ENCODE measurements at places on chromosomes 7 and 10.

DNA sequence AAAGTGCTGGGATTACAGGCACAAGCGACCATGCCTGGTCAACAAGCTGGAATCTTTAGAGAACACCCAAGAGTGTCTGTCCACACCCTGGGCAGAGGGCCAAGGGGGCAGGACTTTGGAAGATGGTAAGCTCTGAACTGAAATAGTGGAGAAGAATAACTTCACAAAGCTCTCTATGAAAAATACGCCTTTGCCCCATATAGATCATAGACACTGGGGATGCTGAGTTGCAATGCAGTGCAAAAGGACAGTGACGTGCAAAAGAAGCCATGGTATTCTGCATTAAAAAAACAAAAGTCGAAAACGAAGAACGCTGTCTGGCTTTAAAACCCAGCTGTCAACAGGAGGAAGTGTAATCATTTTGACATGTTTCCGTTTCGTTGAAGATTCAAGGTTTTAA, 353.6 kb downstream of the CALN1 start:
- no peaks in the 10 kb centered on the region for H3K36me3 ChIP-seq
- no peaks in the 10 kb centered on the region for H3K4me1 ChIP-seq
- H3K27me3 ChIP-seq, result no peaks in the 10 kb centered on the region
- H3K27ac ChIP-seq, result no peak overlapping the region
- no peak overlapping the region for H3K4me3 ChIP-seq
- DNase-seq, result no peak

GRCh38 chr10:125002047-125002422, 60.1 kb downstream of the ZRANB1 start:
- H3K27me3 ChIP-seq, result no peaks in the 10 kb centered on the region
- H3K36me3 ChIP-seq, result peaks cover 48% of the 10 kb centered on the region
- H3K4me1 ChIP-seq, result peaks cover 91% of the 10 kb centered on the region

DNA sequence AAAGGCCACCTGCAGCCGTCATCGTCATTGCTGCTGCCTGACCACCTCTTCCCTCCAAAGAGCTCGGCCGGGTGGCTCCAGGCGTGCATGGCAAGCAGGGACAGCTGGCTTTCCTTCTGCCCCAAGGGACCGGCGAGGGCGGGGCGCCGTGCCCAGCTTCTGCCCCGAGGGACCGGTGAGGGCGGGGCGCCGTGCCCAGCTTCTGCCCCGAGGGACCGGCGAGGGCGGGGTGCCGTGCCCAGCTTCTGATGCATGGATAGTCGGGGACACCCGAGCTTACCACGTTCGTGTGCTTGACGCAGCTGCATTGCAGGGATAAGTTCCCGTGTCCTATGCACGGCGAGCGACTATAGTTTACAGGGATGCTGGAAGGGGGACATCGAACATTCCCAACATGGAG, 27.0 kb downstream of the CFAP46 start:
- H3K36me3 ChIP-seq, result no peaks in the 10 kb centered on the region
- H3K4me1 ChIP-seq, result no peaks in the 10 kb centered on the region
- DNase-seq, result no peak

GRCh38 chr10:81838950-81839349, 36.0 kb upstream of the NRG3 start:
- no peak overlapping the region for H3K4me3 ChIP-seq
- H3K36me3 ChIP-seq, result no peaks in the 10 kb centered on the region
- H3K27ac ChIP-seq, result no peak overlapping the region
- no peaks in the 10 kb centered on the region for H3K27me3 ChIP-seq

DNA sequence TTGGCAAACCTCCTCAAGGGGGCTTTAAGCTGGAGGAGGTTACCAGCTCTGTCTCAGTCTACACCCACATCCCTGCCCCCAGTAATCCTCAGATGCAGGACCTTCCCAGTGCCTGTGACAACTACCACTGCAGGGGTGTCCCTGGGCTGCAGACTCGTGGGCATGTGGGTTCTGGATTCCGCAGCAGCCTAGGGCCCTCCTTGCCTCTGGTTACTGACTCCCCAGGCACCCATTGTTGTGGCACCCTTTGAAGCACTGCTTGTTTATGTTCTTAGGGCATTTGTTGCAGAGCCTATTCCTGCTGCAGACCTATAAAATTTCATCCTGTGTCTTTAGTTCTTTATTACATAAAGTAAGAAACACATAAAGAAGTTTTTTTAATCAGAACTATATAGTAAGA, 51.1 kb upstream of the GJD4 start:
- H3K27me3 ChIP-seq, result no peaks in the 10 kb centered on the region
- no peaks in the 10 kb centered on the region for H3K4me1 ChIP-seq
- no peak overlapping the region for H3K4me3 ChIP-seq
- peaks cover 30% of the 10 kb centered on the region for H3K36me3 ChIP-seq
- no peak overlapping the region for H3K27ac ChIP-seq

DNA sequence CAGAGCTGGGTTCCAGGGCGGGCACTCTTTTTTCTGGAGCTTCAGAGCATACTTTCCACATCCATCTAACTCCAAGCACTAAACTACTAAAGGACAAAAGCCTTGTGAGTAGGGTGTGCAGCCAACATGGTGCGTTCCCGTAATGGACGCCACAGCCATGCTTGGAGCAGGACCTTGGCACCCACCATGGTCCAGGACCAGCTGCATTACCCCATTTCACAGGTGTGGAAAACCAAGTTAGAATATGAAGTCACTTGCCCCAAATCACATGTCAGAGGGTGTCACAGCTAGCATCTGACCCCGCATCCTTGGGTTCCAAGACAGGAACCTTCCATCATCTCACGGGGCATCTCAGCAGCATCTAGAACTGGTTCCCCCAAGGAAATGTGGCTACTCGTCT, 112.4 kb downstream of the SMURF1 start:
- peaks cover 80% of the 10 kb centered on the region for H3K36me3 ChIP-seq
- H3K4me3 ChIP-seq, result no peak overlapping the region
- H3K4me1 ChIP-seq, result peaks cover 79% of the 10 kb centered on the region

GRCh38 chr7:150569245-150569955, 2.2 kb downstream of the GIMAP4 start:
- no peak for DNase-seq
- no peak overlapping the region for H3K27ac ChIP-seq
- H3K4me1 ChIP-seq, result no peaks in the 10 kb centered on the region
- no peak overlapping the region for H3K4me3 ChIP-seq

DNA sequence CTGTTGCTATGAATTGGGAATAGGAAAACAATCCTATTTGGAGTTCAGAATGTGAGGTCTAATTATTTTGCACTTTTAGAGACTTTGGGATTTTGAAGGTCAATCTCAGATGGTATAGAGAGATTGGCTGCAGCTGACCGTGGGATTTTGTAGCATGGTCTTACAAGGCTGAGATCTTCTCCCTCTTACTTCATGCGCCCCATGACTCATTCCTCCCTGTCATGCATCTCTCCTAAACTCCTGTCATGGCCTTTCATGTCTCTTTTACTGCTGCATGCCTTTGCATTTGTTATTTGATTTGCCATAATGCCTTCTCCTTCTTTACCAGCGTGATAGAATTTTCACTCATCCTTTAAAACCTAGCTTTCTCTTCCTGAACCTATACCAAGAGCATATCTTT, 133.1 kb downstream of the BBS9 start:
- no peak overlapping the region for H3K4me3 ChIP-seq
- no peaks in the 10 kb centered on the region for H3K4me1 ChIP-seq
- no peaks in the 10 kb centered on the region for H3K36me3 ChIP-seq

DNA sequence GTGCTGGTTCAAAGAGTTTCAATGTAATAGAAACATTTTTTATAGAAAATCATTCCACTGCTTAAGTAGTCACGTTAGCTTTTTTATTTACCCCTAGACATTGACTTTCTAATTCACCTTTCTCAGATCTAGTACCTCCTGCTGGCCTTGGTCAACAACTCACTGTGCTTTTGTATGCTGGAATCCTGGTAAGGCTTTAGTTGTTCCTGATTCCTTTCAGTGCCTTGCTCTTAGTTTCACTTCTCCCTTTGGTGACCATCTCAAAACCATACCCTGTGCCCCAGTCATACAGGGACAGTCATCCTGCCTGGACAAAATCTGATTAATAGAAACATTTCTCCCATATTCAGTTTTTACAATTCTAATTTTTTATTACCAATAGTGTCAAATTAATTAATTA, 130.2 kb downstream of the GPR37 start:
- no peak for DNase-seq
- no peaks in the 10 kb centered on the region for H3K27me3 ChIP-seq
- H3K27ac ChIP-seq, result no peak overlapping the region
- no peaks in the 10 kb centered on the region for H3K36me3 ChIP-seq
- H3K4me1 ChIP-seq, result no peaks in the 10 kb centered on the region

GRCh38 chr7:86437951-86438450, 205.7 kb upstream of the GRM3 start:
- H3K4me1 ChIP-seq, result no peaks in the 10 kb centered on the region
- no peaks in the 10 kb centered on the region for H3K27me3 ChIP-seq
- DNase-seq, result no peak
- H3K27ac ChIP-seq, result no peak overlapping the region

DNA sequence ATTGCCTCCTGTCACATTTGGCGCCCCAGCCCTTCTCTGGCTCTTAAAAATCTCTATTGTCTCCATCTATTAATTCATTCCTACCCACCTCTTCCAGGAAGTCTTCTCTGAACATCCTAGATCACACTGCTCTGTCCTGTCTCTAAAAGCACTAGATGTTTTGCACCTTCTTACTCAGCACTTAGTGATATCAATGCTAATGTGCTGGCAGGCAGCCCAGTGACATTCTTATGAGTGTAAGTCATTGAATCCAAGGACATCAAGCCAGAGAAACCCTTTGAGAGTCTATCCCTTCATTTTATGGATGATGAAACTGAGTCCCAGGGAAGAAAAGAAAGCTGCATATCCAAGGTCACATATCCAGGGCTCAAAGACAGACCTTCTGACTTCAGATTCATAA, 48.3 kb upstream of the PAX2 start:
- DNase-seq, result no peak
- no peaks in the 10 kb centered on the region for H3K4me1 ChIP-seq
- no peaks in the 10 kb centered on the region for H3K36me3 ChIP-seq

DNA sequence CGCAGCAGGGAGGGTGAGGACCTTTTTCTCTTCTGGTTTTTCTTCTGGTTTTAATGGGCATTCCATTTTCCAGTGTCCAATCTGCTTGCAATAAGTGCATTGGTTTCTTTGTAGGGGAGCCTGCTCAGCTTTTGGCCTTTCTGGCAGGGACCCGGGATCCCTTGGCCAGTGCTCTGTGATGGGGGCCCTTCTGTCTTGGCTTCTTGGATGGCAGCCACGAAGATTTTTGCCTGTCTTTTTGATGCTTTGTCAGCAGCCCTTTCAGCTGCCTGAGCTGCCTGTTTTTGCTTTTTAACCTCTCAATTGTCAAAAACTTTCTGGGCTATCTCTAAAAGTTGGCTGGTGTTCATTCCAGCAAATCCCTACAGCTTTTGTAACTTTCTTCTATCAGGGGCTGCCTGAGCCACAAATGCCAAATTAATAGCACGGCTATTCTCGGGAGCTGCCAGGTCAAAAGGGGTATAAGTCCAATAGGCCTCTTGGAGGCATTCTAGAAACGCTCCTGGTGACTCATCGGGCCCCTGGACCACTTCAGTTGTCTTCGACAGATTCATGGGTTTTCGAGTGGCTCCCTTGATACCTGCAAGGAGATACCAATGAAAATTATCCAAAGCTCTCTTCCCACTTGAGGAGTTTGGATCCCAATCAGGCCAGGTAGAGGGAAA, 179.9 kb upstream of the MBL2 start:
- H3K4me3 ChIP-seq, result no peak overlapping the region
- DNase-seq, result no peak
- H3K27ac ChIP-seq, result no peak overlapping the region

DNA sequence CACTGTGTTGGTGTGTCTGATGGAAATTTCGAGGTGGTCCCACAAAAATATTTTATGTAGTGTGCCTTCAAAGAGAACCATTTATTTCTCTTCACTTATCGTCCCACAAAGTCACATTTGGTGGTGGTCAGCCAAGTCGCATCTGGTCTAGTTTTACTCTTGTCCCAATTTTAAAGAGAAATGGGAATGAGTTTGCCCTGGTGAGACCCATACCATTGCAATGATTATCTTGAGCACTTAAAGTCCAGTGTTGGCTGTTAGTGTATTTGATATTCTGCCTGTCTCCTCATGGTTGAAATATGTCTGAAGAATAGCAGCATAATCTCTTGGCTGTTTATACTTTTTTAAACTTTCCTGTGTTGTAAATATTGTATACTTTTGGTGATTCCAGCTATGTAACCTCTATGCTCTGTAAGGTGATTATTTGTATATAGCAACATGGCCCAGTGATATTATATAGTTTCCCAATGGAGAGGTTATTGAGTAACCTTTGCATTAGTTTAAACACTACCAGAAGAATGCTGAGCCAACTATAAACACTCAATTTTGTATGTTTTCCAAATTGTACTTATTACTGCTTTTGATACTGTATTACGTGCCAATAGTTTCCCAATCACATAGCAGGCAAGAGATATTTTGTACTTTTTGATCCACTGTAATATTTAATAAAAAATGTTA, 172.2 kb downstream of the RTKN2 start:
- no peak for DNase-seq
- peak overlapping the region; percentile 48 for H3K27ac ChIP-seq
- no peak overlapping the region for H3K4me3 ChIP-seq
- H3K4me1 ChIP-seq, result peaks cover 32% of the 10 kb centered on the region
- H3K36me3 ChIP-seq, result peaks cover 43% of the 10 kb centered on the region

DNA sequence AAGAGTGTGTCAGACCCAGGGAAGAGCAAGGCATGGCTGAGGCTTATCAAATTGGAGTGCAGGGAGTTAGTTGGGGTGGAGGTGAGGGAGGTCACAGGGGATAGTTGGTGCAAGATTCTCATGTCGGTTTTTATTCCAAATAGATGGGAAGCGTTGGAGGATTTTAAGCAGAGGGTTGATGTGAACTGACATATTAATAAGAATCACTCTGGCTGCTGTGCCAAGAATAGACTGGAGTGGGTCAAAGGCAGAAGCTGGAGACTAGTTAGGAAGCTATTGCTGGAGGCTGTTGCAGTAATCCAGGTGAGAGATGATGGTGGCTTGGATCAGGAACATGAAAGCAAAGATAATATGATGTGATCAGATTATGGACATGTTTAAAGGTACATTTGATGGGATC, 36.5 kb downstream of the LRRC18 start:
- no peak overlapping the region for H3K27ac ChIP-seq
- H3K4me1 ChIP-seq, result no peaks in the 10 kb centered on the region
- no peak for DNase-seq
- no peaks in the 10 kb centered on the region for H3K36me3 ChIP-seq

DNA sequence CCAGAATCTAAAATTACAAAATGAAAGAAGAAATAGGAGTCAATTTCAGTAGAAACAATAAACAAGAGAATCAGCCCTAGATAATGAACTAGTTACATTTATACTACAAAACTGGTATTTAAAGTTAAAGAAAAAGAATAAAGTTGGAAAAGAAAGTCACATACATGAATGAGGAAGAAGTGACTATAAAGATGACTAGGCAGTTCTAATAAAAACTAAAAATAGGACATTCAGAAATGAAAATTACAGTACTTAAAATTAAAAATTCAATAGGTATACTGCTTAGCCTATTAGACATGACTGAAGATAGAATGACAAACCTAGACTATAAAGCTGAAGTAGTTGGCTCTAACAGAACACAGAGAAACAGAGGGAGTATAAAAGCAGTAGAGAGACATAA, 108.8 kb downstream of the AHR start:
- H3K27me3 ChIP-seq, result no peaks in the 10 kb centered on the region
- peaks cover 5% of the 10 kb centered on the region for H3K4me1 ChIP-seq
- no peaks in the 10 kb centered on the region for H3K36me3 ChIP-seq
- DNase-seq, result no peak
- no peak overlapping the region for H3K4me3 ChIP-seq

- no peaks in the 10 kb centered on the region for H3K36me3 ChIP-seq
- no peaks in the 10 kb centered on the region for H3K4me1 ChIP-seq
- no peaks in the 10 kb centered on the region for H3K27me3 ChIP-seq
These were observed at the start of gene SMO for GRCh38 chr7:129188372-129188891. Gene SMO (plus strand): TSS chr7:129188633. CDS start chr7:129189152, 519 bp downstream.

GRCh38 chr7:66522518-66522917, 106.2 kb upstream of the KCTD7 start:
- H3K4me1 ChIP-seq, result no peaks in the 10 kb centered on the region
- H3K27ac ChIP-seq, result no peak overlapping the region
- no peaks in the 10 kb centered on the region for H3K36me3 ChIP-seq
- no peaks in the 10 kb centered on the region for H3K27me3 ChIP-seq
- no peak for DNase-seq
